GM03348 (cell line): ENCODE measurements at places on chromosomes 6 and 20.

DNA sequence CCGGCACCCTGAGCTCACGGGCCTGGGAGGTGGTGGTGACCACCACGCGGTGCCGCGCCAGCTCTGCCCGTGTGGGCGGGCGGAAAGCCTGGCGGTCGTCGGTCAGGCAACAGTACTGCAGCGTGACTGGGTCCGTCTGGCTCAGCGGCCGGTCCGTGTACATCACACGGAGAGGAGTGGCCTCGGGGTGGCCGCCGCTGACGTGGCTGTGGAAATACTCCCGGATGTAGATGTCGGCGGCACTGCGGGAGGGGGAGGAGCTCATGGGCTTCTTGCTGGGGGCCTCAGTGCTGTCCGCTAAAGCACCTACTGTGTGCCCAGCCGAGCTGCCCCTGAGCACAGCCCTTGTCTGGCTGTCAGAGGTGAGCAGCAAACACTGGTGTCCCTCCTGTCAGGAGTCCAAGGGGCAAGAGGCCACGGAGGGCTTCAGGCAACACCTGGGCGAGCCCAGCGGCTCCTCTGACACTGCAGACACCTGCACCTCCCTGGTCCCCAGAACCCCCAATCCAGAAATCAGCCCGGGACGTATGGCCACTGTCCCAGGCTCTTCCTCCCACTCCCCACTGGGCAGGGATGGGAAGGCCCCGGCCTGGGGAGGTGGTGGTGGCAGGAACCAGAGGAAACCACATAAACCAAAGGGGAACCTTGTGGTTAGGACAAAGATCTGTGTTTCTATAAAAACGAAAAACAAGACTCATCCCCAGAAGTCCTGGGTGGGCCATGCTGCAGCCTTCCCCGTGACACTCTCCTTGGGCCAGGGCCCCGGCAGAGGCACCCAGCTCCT, 6.5 kb downstream of the HELZ2 start:
- no peak for DNase-seq

DNA sequence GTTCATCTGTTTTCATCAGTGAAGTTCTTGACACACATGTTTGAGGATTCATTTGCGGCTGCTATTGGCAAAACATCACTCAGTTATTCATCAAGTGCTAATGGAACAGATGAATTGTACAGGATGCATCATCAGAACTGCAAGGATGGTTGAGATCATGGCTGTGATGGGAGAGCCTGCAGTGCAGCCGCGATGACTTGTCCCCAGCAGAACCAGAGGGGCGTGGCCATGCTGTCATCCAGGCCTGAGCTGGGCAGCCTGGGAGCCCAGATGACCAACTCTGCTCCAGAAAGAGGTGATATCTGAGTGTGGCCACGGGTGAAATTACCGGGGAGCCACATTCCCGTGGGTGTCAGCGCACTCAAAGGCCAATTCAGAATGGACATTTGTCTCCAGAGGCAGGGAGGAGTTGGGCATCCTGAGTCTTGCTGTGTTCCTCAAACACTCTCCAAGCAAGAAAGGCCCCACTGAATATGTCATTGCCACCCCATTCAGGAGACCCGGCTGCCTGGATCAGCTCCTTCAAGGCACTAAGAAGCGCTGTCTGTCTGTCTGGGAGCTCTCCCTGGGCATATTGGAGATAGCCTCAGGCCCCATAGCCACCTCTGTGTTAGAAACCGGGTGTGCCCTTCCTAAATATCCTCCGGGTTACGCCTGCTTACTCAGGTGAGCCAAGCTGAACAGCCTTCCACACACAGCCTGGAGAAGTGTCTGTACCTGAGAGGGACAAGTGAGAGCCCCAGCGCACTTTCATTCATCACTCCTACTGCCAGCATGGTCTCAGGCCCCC, 66.7 kb downstream of the SYNDIG1 start:
- no peak for DNase-seq

- DNase-seq = no peak
Observed at GRCh38 chr6:29147074-29147473, 23.6 kb upstream of the OR2J2 start.

GRCh38 chr20:58982406-58983114, 1.5 kb downstream of the NELFCD start:
- no peak for DNase-seq

- no peak for DNase-seq
Observed at GRCh38 chr6:30530014-30530413, 26.3 kb downstream of the GNL1 start.
